ENCODE measurements at places on chromosomes 11 and 22. TPM values are rescaled to one million over a fixed set of nuclear protein-coding genes. Genes with fewer than 3 reads are reported as not detected.

The KRTAP5-7 gene
- 0.17 TPM for total RNA-seq

The NEFH gene
- total RNA-seq, result 0.42 TPM

The USP2 gene
- 11.6 TPM for total RNA-seq

The KCTD14 gene
- total RNA-seq, result 19.7 TPM

The PISD gene
- total RNA-seq, result 30.8 TPM

The OR5P2 gene
- total RNA-seq, result not detected

The TOP3B gene
- total RNA-seq, result 20.1 TPM

The FGF19 gene
- total RNA-seq, result not detected

The SLC16A8 gene
- total RNA-seq, result 0.27 TPM

The PMM1 gene
- total RNA-seq, result 49.3 TPM

The OMP gene
- total RNA-seq, result 7.5 TPM

The PDHX gene
- 57.2 TPM for total RNA-seq

The HBG2 gene
- total RNA-seq, result 14.9 TPM

The MICAL2 gene
- total RNA-seq, result 194 TPM

The TMEM25 gene
- total RNA-seq, result 9.2 TPM

The PIK3C2A gene
- 68.9 TPM for total RNA-seq

The ACR gene
- 0.77 TPM for total RNA-seq

The KRTAP5-1 gene
- not detected for total RNA-seq

The SAA2 gene
- total RNA-seq, result 14.2 TPM

The GDPD4 gene
- total RNA-seq, result not detected

The SHANK2 gene
- total RNA-seq, result 38.1 TPM

Measured in colonic mucosa (tissue), 4 donors.